ENCODE measurements at places on chromosomes 1 and 21.

- no peak for DNase-seq
Observed at GRCh38 chr1:180966312-180966711, 53.6 kb downstream of the KIAA1614 start.

DNA sequence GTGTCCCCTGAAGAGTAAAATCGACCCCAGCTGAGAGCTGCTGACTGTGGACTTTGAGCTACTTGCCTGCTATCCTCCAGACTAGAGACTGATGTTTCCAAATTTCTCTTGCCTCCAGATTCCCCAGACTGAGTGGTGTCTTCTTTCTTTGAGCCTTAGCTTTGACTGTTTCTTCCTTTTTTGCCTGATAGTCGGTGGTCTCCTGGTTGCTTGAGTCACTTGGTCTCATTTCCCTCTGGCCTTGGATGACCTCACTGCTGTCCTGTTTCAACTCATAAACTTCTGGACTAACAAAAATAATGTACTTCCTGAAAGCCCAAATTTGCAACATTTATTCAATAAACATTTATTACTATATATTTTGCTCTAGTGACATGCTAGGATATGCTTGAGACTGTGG is 52.9 kb upstream of the DIPK1A start:
- no peak for DNase-seq

DNA sequence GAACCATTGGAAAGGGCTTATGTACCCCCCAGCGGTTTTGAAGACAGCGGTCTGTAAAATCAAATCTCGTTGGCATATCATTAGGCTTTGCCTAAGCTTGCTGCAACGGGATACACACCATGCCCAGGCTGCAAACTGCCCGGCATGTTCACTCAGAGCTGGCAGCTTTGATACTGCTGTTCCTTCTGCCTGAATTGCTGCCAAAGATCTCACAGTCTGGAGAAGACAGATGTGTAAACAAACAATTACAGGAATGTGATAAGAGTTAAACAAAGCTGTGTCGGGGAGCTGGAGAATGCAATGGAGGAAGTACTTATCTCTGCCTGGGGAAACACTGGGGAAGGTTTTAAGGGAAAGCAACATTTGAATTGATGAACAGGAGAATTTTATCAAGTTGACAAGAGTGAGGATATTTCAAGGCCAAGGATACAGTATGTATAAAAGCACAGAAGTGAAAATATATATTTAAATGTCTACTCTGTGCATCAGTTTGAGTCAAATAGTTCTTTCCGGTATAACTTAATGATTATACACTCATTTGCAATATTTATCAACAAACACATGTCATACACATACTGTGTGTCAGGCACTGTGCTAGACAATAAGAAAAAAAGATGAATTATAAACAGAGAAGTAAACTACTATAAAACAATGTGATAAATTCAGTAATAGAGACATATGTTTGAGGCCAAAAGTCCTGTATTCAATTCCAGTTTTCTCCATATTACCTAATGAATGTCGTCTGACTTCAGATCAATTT is 29.9 kb downstream of the CHML start:
- DNase-seq = no peak

DNA sequence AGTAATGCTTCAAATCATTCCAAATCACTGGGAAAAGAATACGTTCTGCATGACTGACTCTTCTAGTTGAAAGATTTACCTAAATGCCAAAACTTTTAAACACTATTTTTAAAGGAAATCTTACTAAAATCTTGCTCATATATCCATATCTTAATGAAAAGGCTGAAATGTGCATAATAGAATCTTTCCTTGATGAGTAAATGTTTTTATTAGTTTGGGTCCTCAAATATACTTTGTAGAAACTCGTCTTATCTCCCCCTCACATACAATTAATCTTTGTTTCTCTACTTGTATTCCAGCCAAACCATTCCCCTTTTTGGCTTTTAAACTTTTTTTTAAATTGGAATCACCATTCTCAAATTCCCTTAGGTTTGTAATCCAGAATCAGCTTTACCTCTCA is 110.2 kb downstream of the NTNG1 start:
- DNase-seq = no peak

DNA sequence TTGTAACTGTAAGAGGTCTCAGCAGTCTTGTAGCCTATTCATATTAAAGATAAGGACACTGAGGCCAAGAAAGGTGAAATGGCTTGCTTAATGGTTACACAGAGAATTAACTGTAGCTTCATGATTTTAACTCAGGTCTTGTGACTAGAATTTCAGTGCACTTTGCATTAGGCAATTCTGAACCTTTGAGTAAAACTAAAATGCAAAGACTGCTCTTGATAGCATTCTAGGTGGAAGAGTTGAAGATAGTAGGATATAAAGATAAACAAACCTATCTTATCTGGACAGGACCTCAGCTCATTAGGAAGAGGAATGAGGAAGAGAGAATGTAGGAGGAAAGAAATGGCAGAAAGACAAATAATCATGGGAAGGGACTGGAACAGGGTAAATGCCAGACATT is 68.6 kb upstream of the RGL1 start:
- DNase-seq = no peak

GRCh38 chr1:210321552-210321951 is 7.2 kb upstream of the HHAT start:
- no peak for DNase-seq

DNA sequence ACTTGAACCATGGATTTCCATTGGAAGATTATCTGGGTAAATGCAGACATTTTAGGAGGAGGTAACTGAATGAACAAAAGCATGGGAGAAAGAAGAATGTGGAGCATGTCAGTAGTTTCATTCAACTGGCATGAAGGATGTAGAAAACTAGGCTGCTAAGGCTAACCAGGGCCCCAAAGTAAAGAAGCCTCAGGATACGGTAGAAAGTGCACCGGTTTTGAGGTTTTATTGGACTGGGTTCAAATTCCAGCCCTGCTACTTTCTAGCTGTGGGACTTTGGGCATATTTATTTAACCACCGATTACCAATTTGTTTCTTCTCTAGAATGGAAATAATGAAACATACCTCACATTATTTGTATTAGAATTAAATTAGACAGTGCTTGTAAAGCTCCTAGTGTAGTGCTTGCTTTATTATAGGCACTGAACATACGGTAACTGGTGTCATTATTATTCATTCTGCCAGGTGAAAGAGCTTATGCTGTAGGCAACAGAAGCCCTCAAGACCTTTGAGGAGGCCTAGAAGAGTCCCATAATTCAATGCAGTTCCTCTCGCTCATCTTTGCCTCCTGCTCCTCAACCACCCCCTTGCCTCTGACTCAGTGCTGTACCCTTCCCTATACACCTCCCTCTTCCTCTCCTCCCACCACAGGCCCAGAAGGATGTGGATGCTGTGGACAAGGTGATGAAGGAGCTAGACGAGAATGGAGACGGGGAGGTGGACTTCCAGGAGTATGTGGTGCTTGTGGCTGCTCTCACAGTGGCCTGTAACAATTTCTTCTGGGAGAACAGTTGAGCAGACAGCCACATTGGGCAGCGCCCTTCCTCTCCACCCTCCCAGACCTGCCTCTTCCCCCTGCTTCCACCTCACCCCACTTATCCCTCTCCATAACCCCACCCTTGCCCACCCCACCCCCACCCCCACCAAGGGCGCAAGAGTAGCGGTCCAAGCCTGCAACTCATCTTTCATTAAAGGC is 2.5 kb upstream of the CHTOP start:
- no peak for DNase-seq

- DNase-seq = no peak
Observed at GRCh38 chr1:223029985-223030769, 112.9 kb downstream of the TLR5 start.

DNA sequence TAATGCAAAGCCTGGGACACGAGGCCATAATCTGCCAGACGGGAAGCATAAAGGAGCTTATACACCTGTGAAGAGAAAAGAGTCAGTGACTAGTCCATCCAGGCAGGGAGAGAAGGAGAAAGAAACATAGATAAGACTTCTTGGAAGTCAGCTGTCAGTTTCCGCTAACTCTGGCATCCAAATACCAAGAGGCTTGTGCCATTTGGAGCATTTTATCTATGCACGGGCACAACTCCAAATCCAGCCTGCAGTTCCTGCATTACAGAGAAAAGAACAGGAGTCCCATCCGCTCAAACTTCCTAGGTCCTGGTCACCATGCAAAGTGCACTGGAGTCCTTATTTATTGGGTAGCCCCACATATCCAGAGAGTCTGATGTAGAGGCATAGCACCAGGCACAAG is 27.9 kb downstream of the SEC16B start:
- no peak for DNase-seq

Measured in posterior cingulate gyrus (tissue), 11 donors.